ENCODE measurements at places on chromosomes 2 and 18.

DNA sequence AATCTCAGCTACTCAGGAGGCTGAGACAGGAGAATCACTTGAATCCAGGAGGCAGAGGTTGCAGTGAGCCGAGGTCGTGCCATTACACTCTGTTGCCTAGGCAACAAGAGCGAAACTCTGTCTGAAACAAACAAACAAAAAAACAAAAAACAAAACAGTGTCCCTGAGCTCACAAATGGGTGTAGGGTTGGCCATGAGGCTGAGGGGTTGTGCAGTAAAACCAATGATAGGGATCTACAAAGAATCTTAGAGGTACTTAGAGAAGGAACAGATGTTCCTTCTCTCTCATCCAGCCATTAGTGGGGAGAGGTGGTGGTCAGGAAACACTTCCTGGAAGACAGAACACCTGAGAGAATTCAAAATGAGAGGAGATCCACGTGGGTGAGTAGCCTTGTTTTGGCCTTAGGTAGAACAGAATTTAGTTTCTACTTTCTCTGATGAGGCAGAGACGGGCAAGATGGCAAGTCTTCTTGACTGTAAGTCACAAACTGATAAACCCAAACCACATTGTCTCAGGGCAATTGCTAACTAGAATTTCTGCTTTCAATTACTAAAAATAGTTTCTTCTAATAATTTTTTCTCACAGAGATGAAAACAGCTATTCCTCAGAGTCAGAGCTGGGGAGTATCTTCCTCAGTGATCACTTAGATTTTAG is 61.5 kb upstream of the PPM1B start:
- no peak for DNase-seq

- no peak for DNase-seq
Measured at GRCh38 chr2:110173523-110173922, 31.3 kb downstream of the NPHP1 start.

- DNase-seq, result no peak
Measured at GRCh38 chr2:110828330-110828729, 96.0 kb downstream of the ACOXL start.

DNA sequence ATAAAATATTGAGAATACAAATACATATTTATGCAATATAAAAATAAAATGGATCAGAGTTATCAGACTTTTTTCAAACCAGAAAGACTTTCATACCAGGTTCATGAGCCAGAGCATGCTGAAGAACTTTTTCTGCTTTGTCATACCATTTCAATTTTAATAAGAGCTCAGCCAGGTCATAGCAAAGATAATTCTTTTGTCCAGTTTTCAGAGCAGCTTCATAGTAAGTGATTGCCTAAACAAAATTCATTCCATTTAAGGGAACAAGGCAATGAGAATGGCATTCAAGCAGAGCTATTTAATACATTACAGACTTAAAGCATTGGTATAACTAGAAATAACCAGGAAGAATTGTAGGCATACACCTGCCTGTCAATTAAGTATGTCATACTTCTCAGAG is 42.3 kb downstream of the TTC21B start:
- no peak for DNase-seq

DNA sequence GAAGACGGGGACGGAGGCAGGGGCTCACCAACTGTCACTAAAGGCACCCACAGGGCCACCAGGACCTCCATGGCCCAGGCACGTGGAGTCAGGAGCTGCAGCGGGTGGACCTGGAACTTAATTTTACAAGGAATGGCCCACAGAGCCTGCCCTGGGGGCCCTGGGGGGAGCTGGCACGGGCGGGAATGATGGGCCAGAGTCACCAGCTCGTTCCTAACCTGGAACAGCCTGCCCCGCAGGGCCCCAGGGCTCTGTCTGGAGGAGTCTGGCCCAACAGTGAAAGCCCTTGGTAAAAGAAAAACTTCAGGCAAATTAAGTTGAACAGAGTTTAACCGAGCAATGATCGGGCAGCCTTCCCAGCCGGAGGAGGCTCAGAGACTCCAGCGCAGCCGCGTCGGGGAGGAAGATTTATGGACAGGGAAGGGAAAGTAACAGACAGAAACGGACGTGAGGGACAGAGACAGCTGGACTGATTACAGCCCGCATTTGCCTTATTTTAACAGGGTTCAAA is 118.4 kb upstream of the TMEM18 start:
- no peak for DNase-seq

GRCh38 chr2:157468931-157469708 is 25.2 kb upstream of the CYTIP start:
- DNase-seq, result peak; percentile 81

GRCh38 chr18:36717422-36718110 is 111.2 kb downstream of the TPGS2 start:
- DNase-seq, result no peak

DNA sequence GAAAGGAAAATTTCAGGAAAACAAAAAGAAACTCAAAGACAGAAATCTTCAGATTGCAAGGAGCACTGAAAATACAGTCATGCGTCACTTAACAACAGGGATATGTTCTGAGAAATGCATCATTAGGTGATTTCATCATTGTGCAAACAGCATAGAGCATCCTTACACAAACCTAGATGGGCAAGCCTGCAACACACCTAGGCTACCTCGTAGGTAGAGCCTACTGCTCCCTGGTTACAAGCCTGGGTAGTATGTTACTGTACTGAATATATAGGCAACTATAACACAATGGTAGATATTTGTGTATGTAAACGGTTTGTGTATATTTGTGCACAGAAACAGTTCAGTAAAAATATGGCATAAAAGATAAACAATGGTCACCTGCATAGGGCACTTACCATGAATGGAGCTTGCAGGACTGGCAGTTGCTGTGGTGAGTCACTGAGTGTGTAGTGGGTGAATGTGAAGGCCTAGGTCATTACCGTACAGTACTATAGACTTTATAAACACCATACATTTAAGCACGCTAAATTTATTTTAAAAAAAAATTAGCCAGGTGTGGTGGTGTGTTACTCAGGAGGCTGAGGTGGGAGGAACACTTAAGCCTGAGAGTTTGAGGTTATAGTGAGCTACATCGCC is 33.4 kb downstream of the SFXN5 start:
- no peak for DNase-seq

DNA sequence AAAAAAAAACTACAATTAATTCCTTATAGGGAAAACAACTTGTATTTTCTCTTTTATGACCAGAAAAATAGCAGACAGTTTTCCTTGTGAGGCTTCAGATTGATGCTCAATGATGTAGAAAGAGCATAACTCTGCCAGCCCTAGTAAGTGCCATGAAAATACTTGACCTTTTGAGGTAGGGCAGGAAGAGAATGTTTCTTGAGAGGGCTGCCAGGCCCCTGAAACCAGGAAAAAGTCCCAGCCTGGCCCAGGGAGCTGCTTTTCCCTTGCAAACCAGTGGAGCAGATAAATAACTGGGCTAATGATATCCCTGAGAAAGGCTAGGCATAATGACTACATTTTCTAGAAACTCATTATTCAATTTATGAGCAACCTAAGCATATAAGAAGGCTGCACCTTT is 126.8 kb downstream of the SLC8A1 start:
- DNase-seq, result no peak

GRCh38 chr2:150542692-150543091 is 55.2 kb upstream of the RND3 start:
- no peak for DNase-seq

DNA sequence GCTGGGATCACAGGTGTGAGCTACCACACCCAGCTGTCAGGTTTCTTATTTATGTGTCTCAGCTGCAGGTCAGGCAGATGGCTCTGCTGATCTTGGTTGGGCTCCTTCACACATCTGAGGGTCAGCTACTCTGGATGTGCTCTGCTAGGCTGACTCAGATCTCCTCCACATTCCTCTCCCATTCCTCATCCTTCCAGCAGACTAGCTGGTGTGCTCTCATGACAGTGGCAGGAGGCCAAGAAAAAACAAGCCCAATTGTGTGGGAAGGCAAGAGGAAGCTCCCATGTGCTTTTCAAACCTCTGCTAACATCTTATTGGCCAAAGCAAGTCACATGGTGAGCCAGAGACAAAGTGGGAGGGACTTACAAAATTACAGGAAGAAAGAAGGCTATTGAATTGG is 11.7 kb upstream of the MSH6 start:
- DNase-seq, result no peak

- DNase-seq, result peak; percentile 40
Measured at GRCh38 chr2:135984199-135985017, 1.0 kb downstream of the DARS1 start.

DNA sequence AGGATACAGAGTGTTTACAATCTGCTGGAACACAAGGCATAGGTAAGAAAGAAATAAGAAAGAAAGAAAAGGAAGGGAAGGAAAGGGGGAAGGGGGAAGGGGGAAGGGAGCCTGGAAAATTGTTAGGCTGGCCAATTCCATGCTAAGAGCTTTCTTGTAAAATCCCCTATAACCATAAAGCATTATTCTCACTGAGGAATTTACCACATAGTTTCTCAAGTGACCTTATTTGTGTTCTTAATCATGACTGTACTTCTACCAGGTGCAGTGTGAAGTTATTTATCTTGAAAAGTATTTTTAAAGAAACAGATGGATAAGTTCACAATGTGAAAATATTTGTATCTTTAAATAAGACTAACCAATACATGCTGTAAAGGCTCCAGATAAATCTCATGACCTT is 39.2 kb upstream of the KIDINS220 start:
- DNase-seq, result no peak

DNA sequence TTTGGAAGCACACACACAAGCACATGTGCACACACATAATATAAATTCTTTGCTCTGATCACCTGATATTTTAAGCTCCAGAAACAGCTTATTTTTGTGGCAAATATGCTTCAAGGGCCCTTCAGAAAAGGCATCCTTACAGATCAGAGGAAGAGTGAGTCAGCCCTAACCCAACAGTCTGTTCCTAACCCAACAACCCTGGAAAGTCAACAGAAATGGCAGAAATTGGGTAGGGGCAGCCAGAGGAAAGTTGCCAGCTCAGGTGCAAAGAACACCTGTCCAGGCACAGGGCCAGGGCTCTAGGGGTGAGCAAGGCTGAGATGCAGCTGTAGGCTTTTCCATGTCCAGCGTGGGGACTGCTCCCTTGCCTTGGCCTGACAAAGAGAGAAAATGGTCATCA is 6.4 kb upstream of the NCKAP5 start:
- DNase-seq, result no peak

- DNase-seq, result no peak
Measured at GRCh38 chr2:135226961-135227360, 174.9 kb downstream of the RAB3GAP1 start.

- DNase-seq, result no peak
Measured at GRCh38 chr2:225616848-225617247, 217.3 kb downstream of the NYAP2 start.

DNA sequence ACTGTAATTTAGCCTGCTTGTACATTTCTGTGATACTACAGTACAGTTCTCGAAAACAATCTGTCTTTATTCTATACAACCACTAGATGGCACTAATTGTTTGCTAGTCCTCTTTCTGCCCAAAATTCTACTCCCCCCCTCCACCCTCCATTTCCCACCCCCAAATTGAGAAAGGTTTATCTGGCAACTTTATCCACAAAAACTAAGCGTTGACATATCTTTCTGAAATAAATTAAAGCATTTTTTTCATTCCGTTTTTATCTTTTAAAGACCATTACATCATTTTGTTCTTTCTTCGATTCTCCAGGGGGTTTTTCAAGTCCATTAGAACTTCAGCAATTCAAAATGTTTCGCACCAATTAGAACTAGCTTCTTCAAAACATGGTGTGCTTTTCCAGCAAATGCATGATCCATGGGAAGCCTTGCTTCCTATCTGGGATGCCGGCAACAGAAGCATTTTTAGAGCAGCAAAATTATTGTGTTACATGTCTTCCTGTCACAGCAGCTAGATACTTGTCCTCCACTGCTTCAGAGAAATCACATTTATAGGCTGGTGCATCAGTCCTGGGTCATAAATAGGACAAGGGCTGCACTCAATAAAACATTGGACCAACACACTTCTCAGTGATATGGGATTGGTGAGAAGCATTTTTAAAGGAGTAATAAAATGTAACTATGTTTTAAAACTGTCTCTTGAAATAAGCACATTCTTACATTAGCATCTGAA is 241.3 kb downstream of the PAX3 start:
- DNase-seq, result peak; percentile 14

- no peak for DNase-seq
Measured at GRCh38 chr2:122156176-122156890, 400.9 kb downstream of the TSN start.

DNA sequence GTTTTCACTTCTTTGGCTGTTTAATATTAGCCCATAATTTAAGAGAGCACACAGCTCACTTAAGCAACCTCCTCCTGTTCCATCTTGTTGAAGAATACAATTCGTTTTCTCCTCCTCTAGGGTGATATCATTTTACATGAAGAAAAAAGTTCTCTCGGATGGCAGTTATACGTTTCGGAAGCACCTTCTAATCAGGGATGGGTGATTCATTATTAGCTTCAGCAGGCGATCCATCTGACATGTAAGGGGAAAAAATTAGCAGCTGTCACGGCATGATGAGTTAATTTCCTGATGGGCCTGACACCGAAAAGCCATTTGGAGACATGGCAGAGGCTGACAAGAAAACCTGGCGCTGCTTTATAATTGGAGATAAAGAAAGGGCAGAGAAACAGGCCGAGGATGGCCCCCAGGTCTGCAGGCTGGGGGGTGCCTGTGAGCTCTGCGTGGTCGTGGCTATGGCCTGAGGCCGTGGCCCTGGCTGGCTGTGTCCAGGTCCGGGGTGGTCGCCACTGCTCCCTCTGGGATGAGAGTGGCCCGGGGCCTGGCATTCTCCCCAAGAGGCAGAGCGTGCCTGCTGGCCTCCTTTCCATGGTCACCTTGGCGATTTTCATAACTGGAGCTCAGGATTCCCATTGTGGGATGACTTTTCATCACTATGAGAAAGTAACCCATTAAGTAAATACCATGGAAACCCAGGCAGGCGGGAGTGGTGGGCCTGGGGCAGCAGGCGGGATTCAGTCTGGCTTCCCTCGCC is 140.1 kb downstream of the PTGR3 start:
- DNase-seq, result no peak

DNA sequence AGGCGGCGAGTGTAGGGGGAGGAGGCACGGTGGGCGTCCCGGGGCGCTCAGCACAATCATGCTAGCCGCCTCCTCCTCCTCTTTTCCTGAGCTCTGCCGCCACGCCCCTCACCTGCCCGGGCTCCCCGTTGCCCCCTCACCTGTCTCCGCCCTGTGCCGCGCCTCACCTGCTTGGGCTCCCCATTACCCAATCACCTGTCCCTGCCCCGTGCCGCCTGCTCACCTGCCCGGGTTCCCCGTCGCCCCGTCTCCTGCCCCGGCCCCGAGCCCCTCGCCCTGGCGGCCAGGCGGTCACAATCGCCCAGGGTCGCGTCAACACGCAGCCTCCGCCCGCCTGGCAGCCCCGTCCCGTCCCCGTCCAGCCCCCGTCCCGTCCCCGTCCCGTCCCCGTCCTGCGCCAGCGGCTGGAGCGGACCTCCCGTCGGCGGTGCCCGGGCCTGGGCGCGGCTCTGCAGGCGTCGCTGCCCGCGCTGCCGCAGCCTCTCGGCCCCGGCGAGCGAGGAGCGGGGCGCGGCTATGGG is at the start of gene DCDC2C:
DCDC2C (plus strand) TSS at position 340 of the 521 bp plus-strand sequence; CDS start at position 517, 177 bp downstream.
- no peak for DNase-seq

DNA sequence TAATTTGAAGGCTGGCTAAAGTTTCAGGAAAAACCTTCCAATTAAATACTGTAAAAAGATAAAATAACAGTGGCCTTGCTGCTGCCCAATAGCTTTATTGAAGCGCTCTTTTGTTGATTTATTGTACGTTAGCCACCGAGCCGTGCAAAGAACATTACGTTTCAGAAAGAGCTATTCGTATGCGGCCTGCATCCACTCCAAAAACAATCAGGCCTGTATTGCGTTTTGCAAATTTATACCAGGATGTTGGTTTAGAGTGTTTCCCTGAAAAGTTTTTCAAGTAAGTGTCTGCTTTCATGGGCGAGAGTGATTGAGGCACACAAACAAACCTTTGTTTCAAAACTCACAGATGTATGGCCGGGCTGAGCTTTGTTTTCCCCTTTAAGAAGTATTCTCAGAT is 257.2 kb upstream of the SALL3 start:
- no peak for DNase-seq

- DNase-seq, result no peak
Measured at GRCh38 chr2:134268265-134268664, 14.4 kb downstream of the MGAT5 start.
